ENCODE measurements at places on chromosomes 1 and 21. TPM values are rescaled to one million over a fixed set of nuclear protein-coding genes. Genes with fewer than 3 reads are reported as not detected.

DNA sequence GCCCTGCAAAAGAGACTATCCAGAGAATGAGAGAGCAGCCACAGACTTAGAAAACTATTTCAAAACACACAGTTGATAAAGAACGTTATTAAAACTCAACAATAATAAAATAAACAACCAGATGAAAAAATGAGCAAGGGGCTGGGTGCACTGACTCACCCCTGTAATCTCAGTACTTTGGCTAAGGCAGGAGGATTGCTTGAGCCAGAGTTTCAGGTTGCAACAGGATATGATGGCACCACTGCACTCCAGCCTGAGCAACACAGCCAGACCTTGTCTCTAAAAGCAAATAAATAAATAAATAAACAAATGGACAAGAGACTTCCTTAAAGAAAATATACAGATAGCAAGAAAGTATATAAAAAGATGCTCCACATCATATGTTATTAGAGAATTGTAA, 144.6 kb downstream of the LRRIQ3 start:
- no peak for DNase-seq

CFH gene
- 299 TPM for total RNA-seq

TFF2 gene
- not detected for total RNA-seq

DNA sequence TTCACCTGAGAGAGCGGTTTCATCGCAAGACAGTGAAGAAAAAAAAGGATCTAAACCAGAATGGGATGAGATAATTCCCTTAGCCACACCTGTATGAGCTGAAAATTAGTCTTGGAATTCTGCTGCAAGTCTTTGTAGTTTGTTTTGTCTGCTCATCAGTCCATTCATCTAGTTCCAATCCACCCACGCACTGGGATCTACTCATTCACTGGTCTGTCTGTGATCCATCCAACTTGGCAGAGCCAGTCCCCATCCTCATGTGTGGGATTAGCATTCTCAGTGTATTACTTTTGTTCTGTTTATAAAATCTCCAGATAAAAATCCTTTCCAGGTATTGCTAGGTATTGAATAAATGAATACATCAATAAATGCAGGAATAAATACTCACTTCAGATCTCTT, 266.5 kb upstream of the USP24 start:
- DNase-seq = no peak

DNA sequence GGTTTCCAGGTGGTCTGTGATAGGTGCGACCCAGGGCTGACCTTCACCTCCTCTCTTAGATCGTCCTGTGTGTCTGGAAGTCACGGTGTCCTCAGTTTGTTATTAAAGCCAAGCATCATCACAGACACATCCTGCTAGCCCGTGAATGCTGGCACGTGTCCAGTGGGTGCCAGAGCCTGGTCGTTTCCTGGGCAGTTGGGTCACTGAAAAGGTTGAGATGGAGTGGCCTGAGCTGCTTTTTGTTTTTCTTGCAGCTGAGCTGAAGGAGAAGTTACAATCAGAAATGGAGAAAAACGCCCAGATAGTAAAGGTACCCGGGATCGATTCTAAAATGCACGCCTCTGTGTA, 23.2 kb downstream of the PCNT start:
- no peak for DNase-seq

DNA sequence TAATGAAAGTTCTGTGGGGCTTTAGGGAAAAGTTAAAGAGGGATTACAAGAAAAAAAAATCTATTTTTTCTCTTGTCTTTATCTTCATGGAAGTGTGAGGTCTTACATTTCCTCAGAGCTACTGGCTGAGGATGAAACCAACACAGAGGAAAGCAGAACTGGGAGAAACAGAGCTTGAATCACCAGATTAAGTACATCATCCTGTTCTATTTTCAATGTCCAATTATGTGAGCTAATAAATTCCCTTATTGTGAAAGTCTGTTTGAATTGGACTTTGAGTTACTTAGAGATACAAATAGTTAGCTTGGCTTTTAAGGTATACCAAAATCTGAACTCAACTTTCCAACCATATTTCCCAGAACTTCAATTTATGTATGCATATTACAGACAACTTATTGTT, 69.2 kb downstream of the LPGAT1 start:
- no peak for DNase-seq

- DNase-seq = no peak
These were observed 135.8 kb downstream of the PTPRU start for GRCh38 chr1:29372108-29372507.

GRCh38 chr1:225845571-225846259, 35.8 kb downstream of the EPHX1 start:
- DNase-seq = peak; percentile 85

- DNase-seq = peak; percentile 93
These were observed 360 bp upstream of the PRDX6 start for GRCh38 chr1:173476665-173477285.

TUFT1 gene
- 3.2 TPM for total RNA-seq

All from sciatic nerve (tissue), 2 donors.